Muscle of back (tissue), 13 donors: ENCODE measurements at places on chromosomes 11 and 22.

- no peak for DNase-seq
Measured at GRCh38 chr11:21614961-21615360, 577.9 kb upstream of the ANO5 start.

GRCh38 chr11:3971756-3972404, 116.4 kb downstream of the STIM1 start:
- no peak for DNase-seq

DNA sequence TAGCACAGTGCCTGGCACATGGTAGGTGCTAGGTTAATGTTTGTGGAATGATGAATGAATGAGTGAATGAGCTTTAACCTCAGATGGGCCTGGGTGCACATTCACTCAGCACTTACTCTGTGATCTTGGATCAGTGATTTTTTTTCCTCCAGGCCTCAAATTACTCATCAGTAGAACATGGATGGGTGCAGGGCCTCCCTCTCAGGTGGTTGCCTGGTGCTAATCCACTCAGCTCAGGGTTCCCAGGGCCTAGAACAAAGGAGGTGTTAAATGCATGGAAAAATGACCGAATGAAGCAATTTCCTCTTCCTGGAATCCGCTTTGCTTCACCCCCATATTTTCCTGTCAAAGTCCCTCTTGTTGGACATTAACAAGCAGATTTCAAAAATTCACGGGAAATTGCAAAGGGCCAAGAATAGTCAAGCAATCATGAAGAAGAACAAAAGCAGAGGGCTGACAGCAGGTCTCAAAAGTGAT, 93.5 kb downstream of the MYEOV start:
- no peak for DNase-seq

DNA sequence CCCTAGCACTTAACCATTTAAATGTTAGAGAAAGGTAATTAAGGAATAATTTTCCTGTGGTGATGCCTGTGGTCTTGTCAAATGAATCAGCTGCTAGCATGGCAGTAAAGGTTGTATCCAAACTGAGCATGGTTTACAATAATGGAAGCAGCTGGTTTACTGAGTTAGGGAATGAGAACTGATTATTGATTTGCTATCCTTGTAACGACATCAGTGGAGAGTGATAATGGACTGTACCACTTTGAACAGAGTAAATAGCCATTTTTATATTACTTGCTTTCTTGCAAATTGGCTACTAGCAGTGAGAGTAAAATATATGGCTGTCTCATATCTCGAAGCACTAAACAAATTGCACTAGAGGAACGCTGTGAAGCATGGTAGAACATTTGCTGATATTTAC, 589.0 kb upstream of the ANO5 start:
- DNase-seq = no peak
